ENCODE measurements at places on chromosomes 12 and 14.
A peak's percentile ranks its signal among the peaks of the same experiment; 100 is the strongest.

DNA sequence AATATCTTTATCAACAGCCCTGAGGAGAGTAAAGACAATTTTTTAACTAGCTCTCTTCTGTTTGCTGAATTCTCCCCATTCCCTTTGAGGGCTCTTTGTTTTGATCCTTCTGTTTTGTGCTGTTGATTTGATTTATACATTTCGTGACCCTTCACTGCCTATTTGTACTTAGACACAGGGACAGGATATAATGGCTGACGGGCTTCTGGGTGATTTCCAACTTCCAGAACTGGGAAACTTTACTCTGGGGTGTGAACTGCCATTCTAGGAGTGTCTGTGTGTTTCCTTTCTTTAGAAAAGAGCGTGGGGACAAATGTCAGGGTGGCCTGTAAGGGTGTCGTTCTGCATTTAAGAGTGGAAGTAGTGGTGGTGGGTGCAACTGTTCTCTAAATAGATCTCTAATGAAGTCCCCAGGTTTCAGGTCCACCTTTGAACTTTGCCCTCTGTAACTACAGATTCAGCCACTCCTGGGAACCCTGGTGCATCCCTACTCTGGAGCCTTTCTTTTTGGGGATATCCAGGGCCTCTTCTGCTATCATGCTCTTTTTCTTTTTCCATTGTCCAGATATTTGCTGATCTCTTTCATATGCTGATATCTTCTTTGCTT is 22.3 kb upstream of the SSPN start:
- DNase-seq: no peak

- DNase-seq: peak; percentile 29
Observed at GRCh38 chr12:12684375-12685106, 11.4 kb downstream of the GPR19 start.

DNA sequence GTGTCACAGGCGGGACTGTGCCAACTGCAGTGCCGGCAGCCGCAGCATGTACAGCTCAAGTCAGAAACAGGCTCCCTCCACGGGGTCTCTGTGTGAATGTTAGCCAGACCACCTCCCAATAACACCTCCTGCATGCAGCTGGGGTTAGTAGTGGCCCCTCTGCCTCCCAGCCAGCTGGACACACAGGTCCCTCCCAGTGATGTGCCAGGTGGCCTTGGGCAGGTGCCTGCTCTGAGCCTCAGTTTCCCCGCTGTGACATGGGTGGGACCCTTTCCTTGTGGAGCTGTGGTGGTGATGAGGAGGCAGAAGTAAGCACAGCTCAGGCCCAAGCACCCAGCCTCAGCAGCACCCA is 139.9 kb downstream of the ADGRD1 start:
- DNase-seq: no peak

GRCh38 chr14:24840204-24840893 is 206.4 kb upstream of the GZMB start:
- DNase-seq: no peak

DNA sequence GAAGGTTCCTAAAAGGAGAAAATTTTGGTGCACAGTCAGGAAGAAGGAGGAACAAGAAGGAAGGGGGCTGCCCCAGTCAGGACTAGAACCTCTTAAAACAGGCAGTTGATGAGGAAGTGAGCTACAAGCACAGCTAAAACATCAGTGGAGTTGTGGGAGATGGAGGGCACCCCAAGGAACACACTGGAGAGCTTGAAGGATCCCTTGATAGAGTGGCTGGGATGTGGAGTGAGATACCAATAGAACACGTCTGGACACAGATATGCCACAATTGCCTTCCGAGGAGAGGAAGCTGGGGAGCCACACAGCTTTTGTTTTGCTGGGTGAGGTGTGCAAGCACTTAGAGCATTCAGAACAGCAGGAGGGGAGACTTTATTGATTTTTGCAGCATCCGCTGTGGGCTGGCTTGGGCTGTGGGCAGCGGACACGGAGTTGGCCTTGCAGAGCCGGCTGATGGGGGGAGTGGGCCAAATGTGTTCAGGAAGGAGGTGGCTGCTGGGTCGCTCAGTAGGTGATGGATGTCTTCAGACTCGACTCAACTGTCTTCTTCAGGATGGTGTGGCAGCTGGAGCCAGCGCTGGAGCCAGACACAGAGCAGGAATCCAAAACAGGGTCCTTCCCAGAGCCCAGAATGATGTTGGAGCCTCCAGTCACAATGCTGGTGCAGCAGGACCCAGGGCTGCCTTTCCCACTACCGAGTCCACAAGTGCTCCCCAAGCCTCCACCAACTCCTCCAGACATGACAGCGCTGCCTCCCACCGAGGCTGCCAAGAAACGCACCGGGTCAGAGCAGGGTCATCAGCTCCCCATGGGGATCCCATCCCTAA is 4.7 kb upstream of the KRT79 start:
- DNase-seq: no peak

- DNase-seq: no peak
Observed at GRCh38 chr14:93911975-93912615, 15.0 kb upstream of the FAM181A start.

GRCh38 chr12:125287155-125287847 is 222.1 kb downstream of the AACS start:
- no peak for DNase-seq

DNA sequence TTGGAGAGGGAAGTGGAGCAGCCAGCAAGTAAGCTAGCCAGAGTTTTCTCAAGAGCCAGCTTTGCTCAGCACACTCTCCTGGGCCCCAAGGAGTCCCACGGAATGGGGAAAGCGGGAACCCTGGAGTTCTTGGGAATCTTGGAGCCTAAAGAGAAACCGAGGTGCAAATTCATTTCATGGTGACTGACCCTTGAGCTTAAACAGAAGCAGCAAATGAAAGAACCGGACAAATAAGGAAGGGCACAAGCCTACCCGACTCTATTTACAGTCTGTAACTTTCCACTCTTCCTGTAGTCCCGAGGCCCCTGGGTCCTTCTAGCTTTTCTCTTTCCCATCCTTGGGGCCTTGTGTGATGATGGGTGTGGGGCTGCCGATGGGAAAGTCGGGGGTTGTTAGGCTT is 18.1 kb upstream of the TIGAR start:
- no peak for DNase-seq

DNA sequence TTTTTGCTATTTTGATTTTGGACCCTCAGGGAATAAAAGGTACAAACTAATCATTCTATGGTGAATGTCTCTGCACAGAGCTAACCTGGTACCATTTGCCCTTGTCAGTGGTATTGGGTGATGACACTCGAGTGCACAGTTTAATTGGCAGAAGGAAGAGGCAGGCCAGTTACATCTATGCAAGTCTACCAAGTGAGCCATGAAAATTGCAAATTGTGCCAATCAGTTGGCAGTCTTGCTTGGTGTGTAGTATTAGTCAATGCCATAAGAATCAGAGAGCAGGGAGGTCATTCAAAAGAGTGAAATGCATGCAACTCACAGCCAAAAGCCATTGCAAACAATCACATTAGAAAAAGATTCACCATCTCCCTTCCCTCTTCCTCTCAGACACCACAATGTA is 479.6 kb downstream of the ADAMTS20 start:
- no peak for DNase-seq

- DNase-seq: no peak
Observed at GRCh38 chr12:7994731-7995205, 37.7 kb upstream of the FOXJ2 start.

GRCh38 chr12:93008044-93008778 is 79.1 kb upstream of the EEA1 start:
- DNase-seq: no peak

GRCh38 chr12:65269603-65270002 is 8.9 kb upstream of the MSRB3 start:
- no peak for DNase-seq

DNA sequence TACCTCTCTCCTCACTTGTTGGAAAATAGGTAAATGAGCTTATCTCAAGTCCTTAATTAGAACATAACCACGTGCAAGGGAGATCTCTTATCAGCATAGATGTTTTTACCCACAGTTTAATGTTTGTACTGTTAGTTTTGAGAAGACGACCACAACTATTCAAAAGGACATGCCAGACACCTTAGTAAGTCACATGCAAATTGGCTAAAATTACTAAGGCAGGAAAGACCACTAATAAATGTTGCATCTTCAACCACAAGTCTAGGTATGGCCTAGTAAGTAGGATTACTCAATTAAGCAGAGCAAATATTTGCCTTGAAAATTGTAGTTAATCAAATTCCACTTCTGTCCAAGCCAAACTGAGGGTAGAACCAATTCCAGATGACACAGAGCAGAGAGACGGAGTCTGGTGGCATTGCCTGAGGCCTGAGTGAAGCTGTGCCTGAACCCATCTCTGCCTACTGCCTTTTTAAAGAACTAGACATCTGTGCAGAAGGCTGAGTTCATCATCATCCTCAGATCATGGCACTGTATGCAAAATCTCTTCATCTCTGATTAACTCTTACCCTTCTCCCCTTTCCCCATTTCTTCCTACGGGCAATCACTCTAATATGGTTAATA is 29.7 kb upstream of the CHST11 start:
- DNase-seq: no peak

DNA sequence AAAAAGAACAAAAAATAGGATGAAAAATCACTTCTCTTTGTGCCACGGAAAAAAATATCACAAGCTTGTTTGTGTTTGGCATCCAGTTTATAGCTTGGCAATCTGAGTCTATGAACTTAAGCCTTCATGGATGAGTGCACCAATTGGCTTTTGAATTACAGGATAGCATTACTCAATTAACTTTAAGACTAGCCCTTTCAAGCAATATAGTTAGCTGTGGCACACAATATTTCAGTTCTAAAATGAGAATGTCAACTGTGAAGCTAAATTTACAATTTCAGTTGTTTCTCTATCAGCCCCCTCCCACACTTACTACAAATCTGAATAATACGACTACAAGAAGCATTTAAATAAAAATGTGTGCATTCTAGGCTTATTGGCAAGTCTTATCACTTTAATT is 8.3 kb downstream of the RERG start:
- DNase-seq: no peak

GRCh38 chr12:101238306-101238705 is 28.3 kb upstream of the SLC5A8 start:
- DNase-seq: no peak

GRCh38 chr12:112846619-112847018 is 55.1 kb downstream of the RPH3A start:
- no peak for DNase-seq

DNA sequence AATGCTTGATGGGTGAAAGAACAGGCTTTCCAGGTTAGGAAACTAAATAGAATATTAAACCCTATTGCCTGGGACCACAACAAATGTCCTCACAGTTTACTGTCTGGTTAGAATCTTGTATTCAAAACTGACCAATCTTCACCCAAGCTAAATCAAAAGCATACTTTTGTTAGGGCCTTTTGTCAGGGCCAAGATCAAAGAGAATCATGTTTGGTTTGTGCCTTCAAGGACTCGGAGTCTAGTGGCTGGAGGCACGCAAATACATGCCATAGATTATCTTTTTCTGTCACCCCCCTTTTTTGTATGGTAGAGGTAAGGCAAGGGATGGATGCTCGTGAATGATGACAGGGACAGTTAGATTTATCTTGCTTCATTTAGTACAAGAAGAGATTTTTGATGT is 51.1 kb upstream of the AKAP6 start:
- DNase-seq: no peak

DNA sequence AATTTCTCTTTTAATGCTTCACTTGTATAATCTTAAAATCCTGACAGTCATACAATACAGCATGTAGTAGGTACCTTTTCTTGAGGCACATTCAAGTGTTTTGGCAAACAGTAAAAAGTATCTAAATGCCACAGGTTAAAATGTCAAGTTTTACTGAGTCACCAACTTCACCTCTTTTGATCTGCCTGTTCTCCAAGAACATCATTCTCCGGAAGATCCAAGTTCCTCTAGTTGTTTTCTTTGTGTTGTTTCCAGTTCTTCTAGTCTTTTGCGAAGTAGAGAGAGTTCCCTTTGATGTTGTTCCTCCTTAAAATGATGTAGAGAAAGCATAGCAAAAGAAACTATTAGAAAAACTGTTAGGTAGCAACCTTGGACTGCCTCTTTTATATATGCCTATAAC is 151.1 kb downstream of the CEP83 start:
- DNase-seq: no peak

GRCh38 chr12:59927032-59927431 is 331.2 kb downstream of the SLC16A7 start:
- no peak for DNase-seq

- no peak for DNase-seq
Observed at GRCh38 chr12:122406701-122407164, 15.7 kb downstream of the CLIP1 start.

GRCh38 chr14:81855007-81855406 is 321.4 kb upstream of the SEL1L start:
- DNase-seq: no peak

DNA sequence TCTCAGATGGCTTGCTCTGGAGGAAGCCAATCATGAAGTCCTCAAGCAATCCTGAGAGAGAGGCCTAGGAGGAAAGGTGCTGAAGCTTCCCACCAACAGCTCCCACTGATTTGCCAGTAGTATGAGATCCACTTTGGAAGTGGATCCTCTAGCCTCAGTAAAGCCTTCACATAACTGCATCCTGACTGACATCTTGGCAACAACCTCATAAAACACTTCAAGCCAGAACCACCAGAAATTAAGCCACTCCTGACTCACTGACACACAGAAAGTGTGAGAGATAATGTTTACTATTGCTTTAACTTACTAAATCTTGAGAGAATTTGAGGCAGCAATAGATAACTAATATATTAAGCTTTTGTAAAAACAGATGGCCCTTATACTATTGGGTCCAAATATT is 11.7 kb upstream of the TMX1 start:
- no peak for DNase-seq

DNA sequence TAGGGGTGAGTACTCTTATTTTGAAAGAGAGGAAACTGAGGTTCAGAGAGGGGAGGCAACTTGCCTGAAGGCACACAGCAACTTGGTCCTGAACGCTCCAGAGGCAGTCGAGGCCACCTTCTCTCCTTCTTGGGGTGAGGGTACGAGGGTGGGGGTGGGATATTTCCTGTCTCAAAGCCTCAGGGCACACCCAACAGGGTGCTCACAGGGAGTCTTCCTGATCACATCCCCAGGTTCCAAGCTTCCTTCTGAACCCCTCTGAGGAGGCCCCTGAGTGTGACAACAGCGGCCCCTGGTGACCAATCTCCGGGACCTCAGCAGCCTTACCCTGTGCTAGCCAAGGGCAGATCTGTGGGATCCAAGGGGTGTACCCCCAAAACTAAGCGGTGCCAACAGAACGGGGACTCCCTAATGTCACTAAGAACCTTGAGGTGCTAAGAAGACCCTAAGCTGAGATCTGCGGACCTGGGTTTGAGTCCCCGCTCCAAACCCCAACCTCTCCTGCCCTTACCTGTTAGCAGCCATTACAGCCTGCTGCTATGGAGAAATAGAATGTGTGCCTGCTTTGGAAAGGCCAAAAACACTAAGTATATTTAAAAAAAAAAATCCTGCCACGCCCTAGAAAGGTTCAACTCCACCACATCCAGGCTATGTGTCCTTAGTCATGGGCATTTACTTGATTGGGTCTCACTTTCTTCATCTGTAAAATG is 57.9 kb downstream of the TRPV4 start:
- peak; percentile 54 for DNase-seq
